ENCODE measurements at places on chromosomes 2 and 18.

GRCh38 chr2:102278720-102279390 lies 32.5 kb upstream of the IL1RL1 start:
- DNase-seq = no peak

GRCh38 chr2:107383691-107384090 lies 443.0 kb upstream of the RGPD4 start:
- DNase-seq = no peak

DNA sequence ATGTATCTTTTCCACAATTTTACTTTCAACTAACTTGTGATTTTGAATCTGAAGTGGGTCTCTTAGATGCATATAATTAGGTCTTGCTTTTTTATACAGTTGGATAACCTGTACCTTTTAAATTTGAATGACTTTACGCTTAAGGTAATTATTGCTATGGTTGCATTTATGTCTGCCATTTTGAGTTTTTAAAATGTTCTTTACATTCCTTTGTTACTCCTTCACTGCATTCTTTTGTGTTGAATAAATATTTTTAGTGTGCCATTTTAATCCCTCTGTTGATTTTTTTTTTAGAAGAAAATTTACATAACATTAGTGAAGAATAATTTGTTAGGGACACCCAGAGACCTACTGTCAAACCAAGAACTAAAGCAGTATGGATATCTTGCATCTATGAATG lies 65.3 kb downstream of the BIRC6 start:
- no peak for DNase-seq

DNA sequence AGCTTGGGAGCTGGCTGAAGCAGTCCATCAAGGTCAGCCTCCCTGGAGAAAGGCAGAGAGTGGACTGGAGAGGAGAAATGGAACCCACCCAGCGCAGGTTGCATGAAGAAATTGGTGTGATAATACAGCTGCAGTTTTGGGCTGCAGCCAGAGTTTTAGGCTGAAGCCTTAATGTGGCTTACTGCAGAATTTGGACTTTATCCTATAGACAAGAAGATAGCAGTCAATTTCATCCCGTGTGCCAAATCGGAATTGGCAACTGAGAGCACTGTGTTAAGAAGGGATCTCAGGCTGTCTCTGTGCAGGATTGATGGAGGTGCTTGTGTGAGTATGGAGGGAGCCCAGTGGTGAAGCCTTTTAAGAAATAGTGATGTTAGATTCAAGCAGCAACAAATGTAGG lies 7.5 kb downstream of the SGPP2 start:
- no peak for DNase-seq

GRCh38 chr2:238510911-238511613 lies 84.3 kb downstream of the ASB1 start:
- no peak for DNase-seq

GRCh38 chr2:37851428-37851827 lies 73.7 kb upstream of the RMDN2 start:
- DNase-seq = no peak

DNA sequence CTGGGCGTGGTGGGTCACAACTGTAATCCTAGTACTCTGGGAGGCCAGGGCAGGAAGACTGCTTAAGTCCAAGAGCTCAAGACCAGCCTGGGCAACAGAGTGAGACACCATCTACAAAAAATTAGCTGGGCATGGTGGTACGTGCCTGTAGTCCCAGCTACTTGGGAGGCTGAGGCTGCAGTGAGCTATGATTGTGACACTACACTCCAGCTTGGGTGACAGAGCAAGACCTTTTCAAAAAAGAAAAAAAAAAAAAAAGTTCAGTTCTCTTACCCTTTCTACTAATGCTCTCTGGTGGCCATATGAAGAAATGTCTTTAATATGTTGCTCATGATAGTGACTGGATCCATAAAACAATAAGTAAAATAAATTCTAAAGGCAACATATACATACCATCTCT lies 14.9 kb downstream of the TYW5 start:
- peak; percentile 12 for DNase-seq

DNA sequence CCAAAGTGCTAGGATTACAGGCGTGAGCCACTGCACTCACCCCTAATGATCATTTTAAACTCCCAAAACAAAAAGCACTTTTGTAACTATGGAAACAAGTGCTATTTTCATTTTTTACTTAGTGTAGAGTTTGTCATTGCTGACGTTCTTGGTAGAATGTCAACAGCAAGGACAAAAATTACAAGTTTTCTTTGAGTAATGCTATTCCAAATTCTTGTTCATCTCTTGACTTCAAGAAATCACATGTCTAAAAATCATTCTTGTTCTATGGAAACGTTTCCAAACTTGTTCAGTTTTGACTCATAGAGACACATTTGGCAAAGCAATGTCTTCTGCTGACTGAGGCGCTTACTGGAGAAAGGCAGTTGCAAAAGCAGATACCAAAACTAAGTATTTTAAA lies 82.6 kb downstream of the MBP start:
- no peak for DNase-seq

DNA sequence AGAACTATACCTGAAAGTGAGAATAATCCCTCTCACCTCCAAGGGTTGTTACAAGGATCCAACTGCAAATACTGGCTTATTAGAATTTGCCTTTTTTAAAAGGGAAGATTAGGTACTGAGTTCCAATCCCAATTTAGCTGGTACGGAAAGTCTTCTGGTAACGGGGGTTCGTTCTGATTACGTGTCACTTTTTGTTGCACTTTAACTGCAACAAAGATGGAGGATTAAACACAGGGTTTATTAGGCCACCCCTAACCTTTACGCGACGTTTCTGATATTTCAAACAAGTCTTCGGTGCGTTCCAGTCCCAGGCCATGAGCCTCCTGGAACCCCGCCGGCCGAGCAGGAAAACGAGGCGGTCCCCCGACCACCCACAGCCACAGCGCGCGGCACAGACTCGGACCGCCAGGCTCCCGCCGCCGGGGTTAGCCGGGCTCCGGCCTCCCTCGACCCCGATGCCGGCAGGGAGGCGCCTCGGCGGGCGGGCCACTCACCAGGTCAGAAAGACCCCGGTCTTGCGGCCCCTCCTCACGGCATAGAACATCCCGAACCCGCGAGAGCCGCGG lies 411 bp downstream of the RNASEH1 start:
- no peak for DNase-seq

DNA sequence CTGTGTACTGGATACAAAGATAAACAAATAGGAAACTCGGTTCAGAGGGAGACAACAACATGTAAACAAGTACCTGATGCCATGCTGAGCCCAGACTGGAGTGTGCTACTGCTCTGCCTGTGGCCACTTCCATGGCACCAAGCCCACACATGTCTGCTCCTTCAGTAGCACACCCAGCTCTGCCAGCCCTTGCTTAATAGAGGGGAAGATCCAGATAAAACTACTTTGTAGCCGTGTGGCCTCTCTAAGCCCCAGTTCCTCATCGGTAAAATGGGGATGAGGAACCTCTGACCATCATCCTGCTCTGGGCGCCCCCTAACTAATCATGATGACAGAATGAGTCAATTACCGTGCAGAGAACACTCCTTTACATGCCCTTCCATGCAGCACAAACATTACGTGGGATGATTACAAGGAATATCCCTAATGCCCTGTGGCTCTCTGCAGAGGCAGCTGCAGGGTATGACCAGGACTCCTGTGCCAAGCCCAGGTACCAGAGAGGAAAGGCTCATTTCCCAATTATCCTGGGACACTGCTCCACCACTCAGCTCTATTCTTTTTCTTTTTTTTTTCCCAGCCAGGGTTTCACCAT lies 34.9 kb downstream of the DNMT3A start:
- no peak for DNase-seq

GRCh38 chr2:4628998-4629501 lies 925.7 kb downstream of the DCDC2C start:
- peak; percentile 70 for DNase-seq

GRCh38 chr2:12463189-12463588 lies 253.5 kb upstream of the TRIB2 start:
- DNase-seq = no peak

DNA sequence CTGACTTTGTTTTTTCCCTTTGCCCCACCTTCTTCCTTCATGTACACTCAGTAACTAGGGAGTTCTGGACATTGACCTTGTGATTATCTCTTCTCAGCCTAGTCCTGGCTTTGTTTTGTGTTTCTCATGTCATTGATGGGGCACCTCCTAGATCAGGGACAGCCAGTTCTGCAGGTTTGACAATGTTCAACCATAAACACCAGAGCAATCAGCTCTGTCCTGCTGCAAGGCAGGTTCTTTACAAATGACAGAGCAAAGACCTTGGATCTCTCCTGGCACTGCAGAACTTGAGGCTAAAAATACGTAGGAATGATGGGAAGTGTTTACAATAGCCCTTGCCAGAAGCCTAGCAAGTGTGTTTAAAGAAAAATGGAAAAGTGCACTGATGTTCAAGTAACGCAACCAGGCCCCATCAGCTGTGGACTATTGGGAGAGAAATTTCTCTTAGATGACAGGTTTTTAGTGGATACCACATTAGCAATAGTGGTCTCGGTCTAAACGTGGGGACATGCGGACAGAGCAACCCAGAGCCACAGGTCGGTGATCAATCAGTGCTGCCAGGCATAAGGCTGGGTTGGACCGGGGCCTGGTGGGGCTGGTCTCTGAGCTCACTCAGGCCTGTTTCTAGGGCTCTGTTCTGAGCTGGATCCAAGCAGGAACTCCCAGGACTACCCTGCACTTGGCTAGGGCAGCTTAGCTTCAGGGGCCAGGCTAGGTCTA lies 76.8 kb downstream of the SOWAHC start:
- DNase-seq = no peak

DNA sequence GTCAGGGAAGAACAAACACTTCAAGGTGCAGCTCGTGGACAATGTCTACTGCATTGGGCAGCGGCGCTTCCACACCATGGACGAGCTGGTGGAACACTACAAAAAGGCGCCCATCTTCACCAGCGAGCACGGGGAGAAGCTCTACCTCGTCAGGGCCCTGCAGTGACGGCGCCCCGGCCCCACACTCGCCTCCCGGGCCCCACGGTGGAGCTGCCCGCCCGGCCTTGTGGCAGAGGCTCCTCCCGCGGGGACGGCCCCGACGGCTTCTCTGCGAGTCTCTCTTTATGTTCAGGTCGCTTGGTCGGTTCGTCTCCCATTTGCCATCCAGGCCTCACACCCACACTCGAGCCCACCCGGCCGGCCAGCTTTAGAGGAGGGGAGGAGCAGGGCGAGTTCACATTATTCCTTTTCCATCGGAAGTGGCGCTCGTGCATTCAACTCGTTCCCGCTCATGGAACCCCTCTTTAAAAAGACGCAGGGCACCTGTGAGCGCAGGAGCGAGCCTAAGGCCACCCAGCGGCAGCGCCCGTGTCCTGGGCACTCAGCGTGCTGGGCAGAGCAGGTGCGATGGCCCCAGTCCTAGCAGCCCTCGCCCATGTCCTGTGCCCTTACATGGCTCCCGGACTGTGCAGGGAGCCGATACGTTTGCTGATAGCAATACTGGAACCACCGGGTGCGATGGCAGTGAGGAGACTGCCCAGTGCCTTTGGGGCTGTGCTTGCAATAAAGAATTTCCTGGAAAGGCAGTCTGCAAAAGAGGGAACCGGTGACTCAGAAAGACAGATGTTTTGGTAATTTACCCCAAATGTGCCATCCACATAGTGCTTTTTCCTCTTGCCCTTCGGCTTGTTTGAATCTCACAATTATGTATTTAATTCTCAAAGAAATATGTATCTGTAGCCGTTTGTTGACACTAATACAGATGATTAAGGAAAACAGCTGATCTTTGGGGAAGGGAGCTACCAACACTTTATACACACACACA lies 148.6 kb downstream of the NCK2 start:
- no peak for DNase-seq

GRCh38 chr2:10538224-10538894 lies 90.2 kb upstream of the ODC1 start:
- DNase-seq = no peak

GRCh38 chr2:118473241-118473640 lies 374.2 kb downstream of the EN1 start:
- no peak for DNase-seq

DNA sequence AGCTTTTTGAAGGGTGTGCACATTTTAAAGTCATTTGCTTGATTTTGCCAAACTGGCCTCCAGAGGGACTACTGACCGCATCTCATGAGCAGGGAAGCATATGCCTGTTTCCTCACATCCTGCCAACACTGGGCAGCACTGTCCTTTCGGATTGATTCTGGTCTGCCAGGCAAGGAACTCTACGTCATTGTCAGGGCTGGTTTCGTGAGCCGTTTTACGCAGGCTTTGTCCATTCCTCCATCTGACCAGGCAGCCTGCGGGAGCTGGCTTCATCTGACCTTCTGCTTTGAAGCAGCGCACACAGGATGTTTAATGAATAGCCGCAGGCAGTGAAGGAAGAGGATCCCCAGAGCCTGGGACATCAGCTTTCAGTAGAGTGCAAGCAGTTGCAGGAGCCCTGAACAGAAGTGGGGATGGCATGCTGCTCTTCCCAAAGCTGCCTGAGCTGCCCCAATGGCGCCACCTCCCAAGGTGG lies 46.3 kb upstream of the SEMA4C start:
- DNase-seq = no peak

- DNase-seq = peak; percentile 52
Observed at GRCh38 chr2:23595601-23596251, 210.7 kb downstream of the KLHL29 start.

DNA sequence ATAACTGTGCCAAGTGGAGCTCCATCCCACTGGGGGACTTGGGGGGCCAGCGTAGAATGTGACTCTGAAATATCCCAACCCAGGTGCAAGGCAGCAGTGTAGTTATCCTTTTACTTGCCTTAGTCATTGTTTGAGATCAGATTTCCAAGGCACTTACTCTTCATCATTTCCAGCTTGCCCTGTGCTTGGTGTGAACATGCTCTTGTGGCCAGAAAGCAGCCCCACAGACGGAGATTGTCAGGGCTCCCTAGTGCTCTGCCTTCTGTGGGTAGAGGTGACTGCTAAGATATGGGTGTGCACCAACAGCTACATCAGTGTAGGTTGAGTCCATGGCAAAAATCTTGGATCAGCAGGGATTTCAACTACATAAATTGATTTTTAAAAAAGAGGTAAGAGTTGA lies 2010.0 kb upstream of the PIK3C3 start:
- no peak for DNase-seq

DNA sequence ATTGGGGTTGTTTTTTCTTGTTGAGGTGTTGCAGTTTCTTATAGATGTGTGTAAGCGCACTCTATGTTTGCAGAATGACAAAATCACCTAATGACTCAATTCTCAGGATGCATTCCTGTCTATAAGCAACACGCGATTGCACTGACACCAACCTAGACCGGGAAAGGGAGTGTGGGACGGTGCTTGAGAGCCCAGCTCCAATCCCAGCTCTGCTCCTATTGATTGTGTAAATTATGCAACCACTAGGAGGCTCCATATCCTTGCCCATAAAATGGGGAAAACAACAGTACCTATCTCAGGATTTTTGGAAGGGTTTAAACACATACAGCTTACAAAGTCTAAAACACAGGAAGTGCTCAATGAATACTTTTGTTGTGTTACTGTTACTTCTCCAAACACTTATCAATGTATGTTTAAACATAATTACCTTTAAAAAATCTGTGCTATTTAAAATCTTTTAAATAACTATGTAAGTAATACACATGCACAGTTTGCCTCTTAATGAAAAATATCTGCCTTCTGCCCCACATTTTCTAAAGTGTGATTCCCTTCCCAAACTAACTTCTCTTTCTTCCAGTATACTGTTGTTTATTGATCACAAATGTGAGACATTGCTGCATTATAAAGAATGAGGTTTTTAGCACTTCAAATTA lies 132.5 kb downstream of the SPHKAP start:
- peak; percentile 40 for DNase-seq

GRCh38 chr2:204657024-204657423 lies 111.7 kb downstream of the PARD3B start:
- no peak for DNase-seq

GRCh38 chr18:13026583-13027270 lies 35.6 kb downstream of the CEP192 start:
- no peak for DNase-seq

GRCh38 chr2:95552911-95553310 lies 38.9 kb upstream of the TRIM43 start:
- no peak for DNase-seq
